ENCODE measurements at places on chromosomes 2 and 18.

GRCh38 chr2:152054593-152054992 is 44.3 kb downstream of the CACNB4 start:
- no peak for DNase-seq

DNA sequence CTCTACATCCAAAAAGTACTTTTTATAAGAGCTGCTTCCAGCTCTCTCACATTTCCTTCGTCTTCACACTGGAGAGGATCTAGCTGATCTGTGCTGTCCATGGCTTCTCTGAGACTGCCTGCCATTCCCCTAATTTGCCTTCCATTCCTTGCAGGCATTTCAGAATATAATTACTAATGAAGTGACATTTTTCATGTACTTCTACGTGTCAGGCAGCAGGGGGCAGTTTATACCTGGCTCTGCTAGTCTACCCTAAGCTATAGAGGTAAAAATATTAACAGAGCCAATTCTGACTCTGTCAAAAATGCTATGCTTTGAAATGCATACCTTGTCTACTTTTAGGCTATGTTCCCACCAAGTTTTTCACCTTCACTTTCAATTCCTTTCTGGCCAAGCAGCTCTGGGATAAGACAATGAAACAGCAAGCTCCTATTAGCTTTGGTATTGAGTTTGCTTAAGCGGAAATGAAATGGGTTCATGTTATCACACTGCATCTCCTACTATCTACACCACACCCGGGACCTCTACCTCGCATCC is 81.9 kb downstream of the MEP1B start:
- no peak for DNase-seq

- DNase-seq = no peak
These were observed 304.7 kb upstream of the HNMT start for GRCh38 chr2:137659616-137660015.

DNA sequence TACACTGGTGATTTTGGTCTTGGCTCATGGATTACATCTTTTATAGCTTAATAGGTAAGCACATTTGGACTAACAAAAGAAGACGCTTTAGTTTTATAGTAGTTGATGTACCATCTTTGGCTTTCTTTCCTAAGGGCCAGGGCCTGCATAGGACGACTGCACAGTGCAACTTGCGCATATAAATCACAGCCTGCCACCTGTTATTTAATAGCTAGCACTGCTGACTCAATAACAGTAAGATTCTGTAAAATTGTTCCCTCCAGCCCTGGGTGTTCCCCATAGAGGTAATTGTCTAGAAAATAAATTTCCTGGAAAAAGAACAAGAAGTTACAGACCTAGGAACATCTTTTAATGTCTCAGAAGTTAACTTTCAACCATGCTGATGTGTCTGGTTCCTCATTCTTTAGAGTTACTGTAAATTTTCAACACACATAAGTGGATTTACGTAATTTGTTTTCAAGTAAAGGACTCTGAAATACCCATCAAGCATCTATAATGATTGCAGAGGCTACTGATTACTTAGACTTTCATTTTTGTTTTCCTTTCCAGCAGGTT is 594.2 kb upstream of the NXPH2 start:
- no peak for DNase-seq

DNA sequence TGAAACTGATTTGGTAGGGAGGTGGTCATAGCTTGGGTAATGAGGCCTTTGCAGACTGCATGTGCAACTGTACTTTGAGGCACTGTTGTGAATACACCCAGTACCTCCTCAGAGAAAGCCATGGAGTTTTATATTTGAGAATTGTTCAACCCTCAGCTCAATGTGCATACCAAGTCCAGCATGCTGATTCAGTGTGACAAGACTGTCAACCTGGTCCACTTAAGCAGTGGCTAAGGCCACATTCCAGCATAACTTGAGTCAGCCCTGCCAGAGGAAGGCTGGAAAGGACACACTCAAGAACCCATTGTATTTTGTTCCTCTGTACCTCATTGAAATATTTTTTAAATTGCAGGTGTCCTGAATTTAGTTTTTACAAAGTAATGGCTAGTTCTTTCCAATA is 121.8 kb upstream of the HNMT start:
- DNase-seq = no peak

GRCh38 chr2:145572238-145572637 is 1052.3 kb upstream of the ZEB2 start:
- DNase-seq = no peak

GRCh38 chr18:36572135-36572856 is 256.5 kb downstream of the TPGS2 start:
- no peak for DNase-seq

- DNase-seq = no peak
These were observed 121.8 kb downstream of the PMAIP1 start for GRCh38 chr18:60021556-60021955.

DNA sequence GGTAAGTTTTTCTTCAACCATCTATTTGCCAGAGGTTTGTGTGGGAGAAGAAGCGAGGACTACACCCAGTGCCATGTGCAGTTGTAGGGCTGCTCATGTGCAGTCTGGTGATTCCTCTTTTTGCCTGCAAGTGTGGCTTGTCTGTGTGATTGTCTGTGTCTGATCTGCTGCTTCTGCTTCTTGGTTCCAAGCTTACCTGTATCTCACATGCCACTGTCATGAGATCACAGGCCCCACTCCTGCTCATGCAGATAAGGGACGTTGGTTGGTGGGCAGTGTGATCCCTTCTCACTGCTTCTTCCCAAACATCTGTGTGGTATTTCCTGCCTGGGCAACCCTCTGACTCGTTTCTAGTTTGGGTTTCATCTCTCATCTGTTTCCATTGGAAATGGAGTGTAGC is 27.1 kb downstream of the RRM2 start:
- DNase-seq = no peak

DNA sequence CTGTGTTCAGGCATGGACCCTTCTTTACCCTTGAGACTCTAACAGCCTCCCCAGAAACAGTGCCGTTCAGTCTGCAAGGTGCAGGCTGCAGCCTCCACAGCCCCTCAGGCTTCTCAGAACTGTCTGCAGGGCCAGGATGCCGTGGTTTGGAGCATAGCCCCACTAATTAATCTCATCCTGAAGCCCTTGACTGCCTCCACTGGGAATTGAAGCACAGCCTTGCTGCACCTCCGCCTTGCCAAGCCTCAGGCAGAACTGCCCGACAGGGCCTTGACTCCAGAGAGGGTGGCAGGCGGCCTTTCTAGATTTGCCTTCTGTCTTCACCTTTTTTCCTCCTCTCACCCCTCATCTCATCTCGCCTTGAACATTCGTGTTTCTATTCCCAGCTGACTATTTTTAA is 119.8 kb downstream of the NRP2 start:
- DNase-seq = no peak

GRCh38 chr18:74524097-74524496 is 10.2 kb upstream of the CNDP1 start:
- DNase-seq = no peak

DNA sequence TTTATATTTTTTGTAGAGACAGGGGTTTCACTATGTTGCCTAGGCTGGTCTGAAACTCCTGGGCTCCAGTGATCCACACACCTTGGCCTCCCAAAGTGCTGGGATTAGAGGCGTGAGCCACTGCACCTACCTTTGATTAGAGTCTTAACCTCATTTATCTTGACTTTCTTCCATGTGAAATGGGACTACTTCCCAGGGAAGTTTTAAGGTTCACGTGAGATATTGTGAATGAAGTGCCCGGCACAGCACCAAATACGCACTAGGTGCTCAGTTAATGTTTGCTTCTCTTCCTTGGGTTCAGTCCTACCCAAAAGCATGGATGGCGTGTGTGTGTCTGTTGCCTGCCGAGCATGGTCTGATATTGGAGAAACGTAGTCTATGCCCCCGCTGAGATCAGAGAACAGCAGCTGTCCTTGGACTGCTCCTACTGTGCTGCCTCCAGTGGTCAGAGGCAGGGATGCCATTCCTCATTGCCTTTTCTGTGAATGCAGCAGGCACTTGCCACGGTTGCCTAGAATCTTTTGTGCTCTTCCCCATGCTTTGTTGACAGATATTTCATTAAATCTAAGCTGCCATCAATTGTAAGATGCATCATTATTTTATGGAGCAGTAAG is 12.3 kb upstream of the TFCP2L1 start:
- no peak for DNase-seq

DNA sequence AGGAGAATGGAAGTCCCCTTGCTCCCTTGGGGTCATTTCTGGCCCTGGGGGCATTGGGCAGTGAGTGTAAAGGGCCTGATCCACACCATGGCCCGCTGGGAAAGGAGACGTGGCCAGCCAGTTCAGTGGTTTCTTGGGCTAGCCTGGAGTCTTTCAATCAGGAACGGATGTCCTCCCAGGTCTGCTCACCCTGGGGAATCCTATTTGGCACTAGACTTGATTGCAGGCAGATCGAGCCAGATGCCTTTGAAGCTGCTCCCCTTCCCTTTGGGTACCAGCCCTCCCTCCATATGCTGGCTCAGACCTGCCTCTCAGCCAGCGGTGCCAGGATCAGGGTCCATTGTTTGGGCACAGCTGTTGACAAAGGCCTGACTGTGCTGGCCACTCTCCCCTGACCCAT is 11.0 kb downstream of the FBLN7 start:
- no peak for DNase-seq

DNA sequence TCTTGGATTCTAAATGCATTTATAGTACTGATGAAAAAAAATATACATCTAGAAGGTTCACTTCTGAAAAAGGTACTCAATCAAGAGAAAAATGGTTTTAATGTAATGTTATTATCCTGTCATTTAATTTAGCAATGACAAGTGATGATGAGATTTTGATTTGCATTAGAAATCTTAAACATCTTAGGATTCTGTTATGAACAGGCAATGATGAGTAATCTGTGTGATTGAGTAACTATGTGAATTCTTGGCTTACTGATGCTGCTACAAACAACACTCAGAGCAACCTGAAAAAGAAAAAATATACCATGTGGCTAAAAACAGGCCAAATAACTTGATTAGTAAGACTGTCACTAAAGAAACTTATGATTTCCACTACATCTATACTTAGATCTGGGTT is 30.1 kb downstream of the RBKS start:
- no peak for DNase-seq

- DNase-seq = no peak
These were observed 12.9 kb downstream of the LAMA1 start for GRCh38 chr18:7104649-7105048.

DNA sequence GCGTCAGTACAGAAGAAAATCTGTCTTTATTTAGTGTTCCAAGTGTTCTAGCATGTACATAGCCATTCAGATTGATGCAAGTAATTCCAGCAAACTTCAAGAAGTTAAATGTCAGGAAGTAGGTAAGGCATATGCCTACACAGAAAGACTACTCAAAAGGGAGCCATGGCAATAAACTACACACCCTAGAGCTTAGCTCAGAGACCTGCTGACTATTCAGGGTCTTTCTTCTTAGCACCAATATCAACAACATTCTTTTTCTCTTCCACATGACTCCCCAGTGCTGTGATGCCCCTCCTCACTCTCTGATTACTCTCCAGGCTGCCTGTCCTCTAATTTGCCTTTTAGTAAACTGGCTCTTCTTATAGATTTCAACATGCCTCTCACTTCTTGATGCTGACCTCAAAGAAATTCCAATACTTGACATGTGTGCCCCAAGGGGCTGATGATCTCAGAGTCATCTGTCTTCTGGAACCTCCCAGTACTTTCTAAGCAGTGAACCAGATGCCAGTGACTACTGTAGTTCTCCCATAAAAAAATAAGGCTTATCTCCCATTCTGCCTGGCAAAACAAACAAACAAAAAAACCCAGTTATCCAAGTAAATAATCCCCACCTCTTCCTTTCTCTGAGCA is 909.2 kb upstream of the FANCL start:
- no peak for DNase-seq

Measured in CD8-positive, alpha-beta memory T cell (primary cell).